ENCODE measurements at places on chromosomes 2 and 18.

GRCh38 chr18:22670914-22671313, 253.2 kb upstream of the CTAGE1 start:
- DNase-seq = no peak

GRCh38 chr2:240161087-240161750, 20.8 kb upstream of the OTOS start:
- no peak for DNase-seq

DNA sequence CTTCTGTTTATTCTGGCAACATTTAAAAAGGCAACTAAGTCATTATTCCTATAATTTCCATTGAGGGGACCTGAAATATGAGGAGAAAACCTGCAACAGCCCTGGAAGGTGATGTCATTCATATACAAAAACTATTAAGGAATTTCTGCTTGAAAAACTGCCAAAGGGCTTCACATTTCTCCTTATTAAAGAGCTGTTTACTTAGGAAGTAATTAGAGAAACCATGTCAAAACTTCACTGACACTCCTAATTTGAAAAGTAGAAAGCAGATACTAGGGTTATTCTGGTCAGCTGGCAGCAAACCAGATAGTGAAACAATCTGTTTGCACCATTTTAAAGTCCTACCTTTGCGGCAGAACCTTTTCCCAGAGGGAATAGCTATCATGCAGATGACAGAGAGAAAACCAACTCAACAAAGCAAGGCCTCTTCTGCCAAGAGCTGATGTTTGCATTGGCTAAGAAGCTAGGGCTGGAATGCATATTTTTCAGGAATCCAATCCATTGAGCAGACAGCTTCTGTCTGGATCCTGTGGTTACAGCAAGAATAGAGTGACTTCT, 592.2 kb upstream of the SYT4 start:
- no peak for DNase-seq

GRCh38 chr18:49655266-49656072, 93.6 kb downstream of the LIPG start:
- DNase-seq = no peak

GRCh38 chr2:2655453-2656114, 324.5 kb upstream of the MYT1L start:
- DNase-seq = no peak

DNA sequence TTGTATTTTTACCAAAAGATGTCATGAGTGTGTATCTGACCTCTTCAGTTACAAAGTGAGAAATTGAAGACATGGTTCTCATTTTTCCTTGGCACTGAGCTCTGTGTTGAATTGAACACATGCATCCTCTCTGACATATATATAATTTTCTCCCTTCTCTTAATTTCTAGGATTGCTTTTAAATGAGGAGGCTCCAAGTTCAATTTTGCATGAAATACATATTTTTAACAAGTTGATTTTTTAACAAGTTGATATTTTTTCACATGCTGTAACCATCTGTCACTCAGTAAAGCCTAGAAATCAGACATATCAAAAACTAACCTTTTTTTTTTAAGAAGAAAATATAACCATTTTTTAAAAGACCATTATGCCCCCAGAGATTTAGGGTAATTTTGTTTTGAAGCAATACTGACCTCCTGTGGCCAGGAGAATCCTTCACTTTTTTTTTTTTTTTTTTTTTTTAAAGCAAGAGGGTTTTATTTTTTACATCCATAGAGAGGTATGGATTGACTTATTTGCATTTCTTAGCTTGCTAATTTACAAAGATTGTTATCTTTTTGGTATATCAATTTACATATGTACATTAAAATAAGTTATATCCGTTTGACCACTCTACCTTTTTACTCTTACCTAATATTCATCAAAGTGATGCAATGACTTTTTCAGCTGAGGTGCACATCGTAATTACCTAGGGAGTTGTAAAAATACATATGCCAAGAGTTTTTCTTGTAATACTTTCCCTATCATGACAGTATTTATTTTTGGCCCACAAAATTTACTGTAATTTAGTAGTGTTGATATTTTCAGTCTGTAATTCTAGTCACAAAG, 161.8 kb downstream of the SOCS6 start:
- no peak for DNase-seq

- DNase-seq = no peak
These were observed 48.5 kb downstream of the HS6ST1 start for GRCh38 chr2:128269990-128270671.

DNA sequence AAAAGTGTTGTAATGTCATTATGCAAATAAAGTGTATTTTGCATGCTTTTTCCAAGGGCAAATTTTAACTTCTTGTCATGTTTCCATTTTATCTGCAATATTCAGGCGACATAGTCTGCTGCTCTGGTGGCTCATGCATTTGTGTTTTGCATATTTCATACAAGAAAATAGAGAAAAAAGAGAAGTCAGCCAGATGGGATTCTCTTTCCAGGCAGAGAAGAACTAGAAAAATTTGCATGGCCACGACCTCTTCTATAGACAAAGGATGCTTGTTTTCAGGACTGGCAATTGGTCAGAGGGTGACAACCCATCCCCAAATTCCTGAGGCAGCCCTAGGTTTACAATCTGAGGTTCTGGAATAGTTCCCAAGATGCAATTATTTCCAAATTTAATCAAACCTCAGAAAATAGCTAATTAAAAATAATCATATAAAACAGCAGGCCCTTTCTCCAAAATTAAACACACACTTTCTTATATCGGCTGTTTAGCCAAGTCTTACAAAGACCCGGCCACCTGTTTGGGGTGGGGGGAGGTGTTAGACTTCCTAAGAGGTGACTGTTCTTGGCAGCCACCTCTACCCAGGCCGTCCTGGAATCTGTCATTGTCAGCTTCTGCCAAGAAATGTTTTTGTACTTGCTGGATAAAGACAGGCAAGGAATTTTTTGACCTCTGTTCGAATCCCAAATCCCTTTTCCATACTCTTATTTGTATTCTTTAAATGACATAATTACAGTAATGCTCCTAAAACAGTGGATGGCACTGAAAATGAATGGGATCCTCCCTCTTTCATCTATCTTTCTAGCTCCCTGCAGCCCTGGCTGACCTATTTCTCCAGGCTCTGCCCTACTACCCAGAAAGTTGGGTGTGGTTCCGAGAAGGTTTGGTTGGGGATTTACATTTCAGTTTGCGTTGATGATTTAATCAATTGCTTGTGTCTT, 20.8 kb upstream of the SOS1 start:
- no peak for DNase-seq

DNA sequence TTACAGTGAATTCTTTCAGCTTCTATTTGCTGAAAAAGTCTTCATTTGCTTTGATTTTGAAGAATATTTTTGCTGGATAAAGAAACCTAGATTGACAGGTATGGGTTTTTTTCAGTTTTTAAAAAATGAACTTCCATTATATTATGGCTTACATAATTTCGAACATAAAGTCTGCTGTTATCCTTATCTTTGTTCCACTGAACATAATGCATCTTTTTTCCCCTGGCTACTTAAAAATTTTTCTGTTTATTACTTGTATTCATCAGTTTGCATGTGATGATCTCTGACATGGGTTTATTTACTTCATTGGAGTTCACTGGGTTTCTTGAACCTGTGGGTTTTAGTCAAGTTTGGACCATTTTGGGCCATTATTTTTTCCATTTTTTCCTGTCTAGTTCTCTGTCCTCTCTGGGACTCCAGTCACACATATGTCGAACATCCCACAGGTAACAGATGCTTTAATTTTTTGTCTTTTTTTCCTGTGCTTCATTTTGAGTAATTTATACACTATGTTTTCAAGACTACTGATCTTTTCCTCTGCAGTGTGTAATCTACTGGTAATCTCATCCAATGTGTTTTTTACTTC, 33.1 kb downstream of the SEC11C start:
- DNase-seq = no peak

GRCh38 chr2:150379166-150379565, 108.3 kb downstream of the RND3 start:
- no peak for DNase-seq

DNA sequence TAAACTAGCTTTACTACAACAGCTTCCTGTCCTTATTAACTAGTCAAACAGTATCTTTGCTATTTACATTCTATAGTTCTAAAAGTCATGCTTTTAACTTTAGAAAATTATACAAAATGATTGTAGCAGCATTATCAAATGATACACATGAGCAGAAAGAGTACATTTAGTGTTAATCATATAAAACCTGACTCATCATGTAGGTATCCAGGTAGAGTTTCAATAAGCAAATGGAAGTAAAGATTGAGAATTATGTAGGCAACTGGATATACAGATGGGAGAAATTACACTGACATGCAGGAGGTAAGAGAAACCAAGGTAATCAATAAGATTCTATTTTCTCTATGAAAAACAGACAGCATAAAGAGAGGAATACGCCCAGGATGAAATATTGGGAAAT, 33.8 kb downstream of the TRIP12 start:
- DNase-seq = no peak

DNA sequence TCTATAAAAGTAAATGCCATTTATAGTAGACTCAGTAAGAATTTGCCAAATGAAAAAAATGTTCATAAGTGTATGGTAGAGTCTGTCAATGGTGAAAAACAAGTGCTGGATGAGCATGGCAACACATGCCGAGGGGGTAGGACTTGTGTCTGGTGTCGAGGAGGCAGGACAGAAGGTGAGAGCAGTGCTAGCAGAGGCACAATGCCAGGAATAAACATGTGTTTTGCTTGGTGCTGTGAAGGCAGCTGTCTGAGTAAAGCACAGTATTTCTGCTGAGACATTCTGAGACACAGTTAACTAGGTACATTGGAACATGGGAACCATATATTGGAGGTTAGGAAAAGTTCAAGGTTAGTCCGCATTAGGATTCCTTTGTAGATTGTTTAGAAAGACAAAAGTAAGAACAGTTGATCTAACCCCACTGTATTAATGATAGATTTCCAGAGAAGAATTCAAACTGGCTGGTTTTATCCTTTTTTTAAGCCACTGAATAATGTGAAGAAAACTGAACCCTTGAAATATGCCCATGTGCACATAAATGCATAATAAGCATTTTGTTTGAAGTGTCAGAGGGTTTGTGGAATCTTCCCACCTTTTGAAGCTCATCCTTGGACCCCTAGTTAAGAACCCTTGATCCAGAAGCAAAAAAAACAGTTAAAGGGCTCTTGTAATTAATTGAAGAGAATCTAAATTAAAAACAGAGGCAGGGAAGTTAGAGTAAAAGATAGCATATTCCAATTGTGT, 7.1 kb downstream of the RBM45 start:
- DNase-seq = no peak

GRCh38 chr2:152796941-152797340, 78.5 kb downstream of the ARL6IP6 start:
- no peak for DNase-seq

DNA sequence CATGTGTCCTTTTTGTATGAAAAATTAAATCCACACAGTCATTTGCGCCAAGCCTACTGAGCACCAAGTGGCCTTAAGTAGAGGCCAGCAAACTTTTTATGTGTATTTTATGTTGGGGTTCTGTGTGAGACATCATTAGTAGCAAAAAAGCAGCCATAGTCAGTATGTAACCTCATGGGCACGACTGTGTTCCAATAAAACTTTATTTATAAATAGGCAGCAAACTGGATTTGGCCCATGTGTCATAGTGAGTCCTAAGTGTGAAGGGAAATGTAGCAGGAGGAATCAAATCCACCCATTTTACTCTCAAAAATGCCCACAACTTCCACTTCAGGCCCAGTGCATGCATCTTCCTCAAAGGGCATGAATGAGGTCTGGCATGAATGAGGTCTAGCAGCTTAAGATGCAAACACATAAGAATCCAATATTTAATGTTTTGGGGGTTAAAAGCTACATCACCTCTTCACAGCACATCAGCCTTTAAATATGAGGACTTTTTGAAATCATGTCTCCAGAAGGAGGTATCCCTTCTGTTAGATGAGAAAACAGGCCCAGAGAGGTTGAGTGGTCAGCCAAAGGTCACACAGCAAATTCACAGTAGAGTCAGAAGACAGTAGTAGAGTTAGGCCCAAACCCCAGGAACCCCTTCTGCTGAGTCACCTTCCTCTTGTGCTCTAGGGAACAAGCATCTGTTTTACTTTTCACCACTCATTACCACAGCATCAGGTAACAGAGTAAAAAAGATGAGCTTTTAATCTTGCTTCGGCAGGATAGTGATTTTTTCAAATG, 45.6 kb downstream of the MREG start:
- no peak for DNase-seq

DNA sequence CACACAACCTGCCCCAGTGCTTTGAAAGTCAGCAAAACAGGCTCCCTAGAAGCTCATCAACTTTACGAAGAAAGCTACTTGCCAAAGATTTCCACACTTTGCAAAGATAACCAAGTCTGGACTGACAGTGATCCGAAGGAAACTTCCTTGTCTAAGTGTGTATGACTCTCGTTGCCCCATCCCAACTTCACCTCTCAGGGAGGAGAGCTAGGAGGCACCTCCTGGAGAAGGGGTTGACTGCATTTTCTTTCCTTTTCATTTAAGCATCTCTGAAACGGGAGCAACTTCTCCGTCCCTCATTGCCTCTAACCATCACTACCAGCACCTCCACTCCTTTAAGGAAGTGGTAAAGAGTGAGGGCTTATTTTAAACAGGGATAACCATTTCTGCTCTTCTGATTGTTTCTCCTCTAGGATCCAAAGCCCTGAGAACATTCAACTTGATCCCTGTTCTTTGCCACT, 7.0 kb downstream of the ZEB2 start:
- no peak for DNase-seq

DNA sequence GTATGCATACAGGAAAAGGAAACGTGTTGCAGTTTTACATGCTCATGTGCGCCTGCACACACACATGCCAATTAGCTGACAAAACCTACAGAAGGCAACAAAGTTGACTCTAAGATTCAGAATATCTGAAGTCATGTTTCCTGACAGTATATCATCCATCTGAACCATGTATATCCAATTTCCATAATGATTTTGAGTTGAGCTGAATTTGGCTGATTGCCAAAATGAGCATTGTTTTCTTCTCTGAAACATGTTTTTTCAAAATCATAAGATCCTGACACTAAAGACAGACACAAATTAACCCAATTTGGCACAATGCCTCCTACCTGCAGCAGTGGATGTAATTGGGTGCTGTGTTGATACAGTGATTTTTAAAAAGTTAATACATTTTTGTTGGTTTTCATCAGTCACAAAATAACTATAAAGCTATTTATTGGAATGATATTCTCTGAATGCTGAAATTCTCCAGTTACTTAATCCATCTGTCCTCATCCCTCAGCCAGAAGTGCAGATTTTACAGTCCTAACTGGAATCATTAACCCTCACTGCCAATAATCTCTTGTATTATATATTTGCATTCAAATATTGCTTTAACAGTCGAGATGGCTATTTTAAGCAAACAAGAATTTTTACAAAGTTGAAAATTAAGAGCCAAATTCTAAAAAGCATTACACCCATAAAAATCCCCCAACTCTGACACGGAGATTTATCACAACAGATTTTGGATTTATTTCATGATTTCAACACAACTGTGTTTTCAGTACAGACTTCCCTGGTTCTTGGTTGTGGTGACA, 161.7 kb upstream of the LMAN1 start:
- DNase-seq = no peak

Data from NCI-H1417 treated with DMSO at 0.1 percent for 48 hours (cell line).